ENCODE measurements at places on chromosomes 5 and 9. TPM values are rescaled to one million over a fixed set of nuclear protein-coding genes. Genes with fewer than 3 reads are reported as not detected.

The MAMDC2 gene
- total RNA-seq = 11.0 TPM

The NIM1K gene
- total RNA-seq = 0.52 TPM

The CKMT2 gene
- 92.9 TPM for total RNA-seq

The FCN1 gene
- total RNA-seq = 5.2 TPM

The TMEM8B gene
- 2.6 TPM for total RNA-seq

The AK3 gene
- 18.3 TPM for total RNA-seq

The GLRA1 gene
- total RNA-seq = not detected

The SOX30 gene
- not detected for total RNA-seq

The NCS1 gene
- 19.3 TPM for total RNA-seq

The LCN1 gene
- total RNA-seq = not detected

The TAF1L gene
- not detected for total RNA-seq

The PDE8B gene
- total RNA-seq = 1.0 TPM

The ZCCHC10 gene
- total RNA-seq = 11.0 TPM

The BTNL3 gene
- total RNA-seq = not detected

The HNRNPA0 gene
- total RNA-seq = 18.8 TPM

The WNK2 gene
- total RNA-seq = 4.7 TPM

The CD180 gene
- total RNA-seq = 1.0 TPM

The AQP7 gene
- total RNA-seq = 6.3 TPM

The C9orf85 gene
- total RNA-seq = 18.3 TPM

The RIC1 gene
- total RNA-seq = 26.6 TPM

The ACTL7A gene
- not detected for total RNA-seq

The CORO2A gene
- total RNA-seq = under 0.01 TPM
